ENCODE measurements at places on chromosomes 7 and 10. TPM values are rescaled to one million over a fixed set of nuclear protein-coding genes. Genes with fewer than 3 reads are reported as not detected.

Gene SLC16A9
- not detected for polyA plus RNA-seq

DNA sequence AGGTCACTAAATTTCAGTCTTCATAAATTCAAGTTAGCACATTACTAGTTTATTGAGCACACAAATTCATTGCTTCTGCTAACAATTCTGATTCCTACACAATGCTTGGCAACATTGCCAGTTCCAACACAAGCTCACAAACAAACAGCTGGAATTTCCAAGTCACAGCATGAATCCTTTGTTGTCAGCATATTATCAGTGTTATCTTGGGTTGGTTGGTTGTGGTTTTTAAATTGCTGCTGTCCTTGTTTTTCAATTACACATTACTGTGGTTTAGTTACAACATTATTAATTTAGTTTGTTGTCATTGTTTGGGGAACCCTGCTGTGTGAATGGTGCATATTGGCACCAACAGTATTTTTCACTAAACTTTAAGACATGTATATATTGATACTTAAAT lies 86.0 kb upstream of the ARID5B start:
- no peak for DNase-seq

Gene FBXO24
- polyA plus RNA-seq = 2.0 TPM

Gene PTTG1IP2
- not detected for polyA plus RNA-seq

Gene COL13A1
- not detected for polyA plus RNA-seq

Gene IFIT2
- 4.4 TPM for polyA plus RNA-seq

DNA sequence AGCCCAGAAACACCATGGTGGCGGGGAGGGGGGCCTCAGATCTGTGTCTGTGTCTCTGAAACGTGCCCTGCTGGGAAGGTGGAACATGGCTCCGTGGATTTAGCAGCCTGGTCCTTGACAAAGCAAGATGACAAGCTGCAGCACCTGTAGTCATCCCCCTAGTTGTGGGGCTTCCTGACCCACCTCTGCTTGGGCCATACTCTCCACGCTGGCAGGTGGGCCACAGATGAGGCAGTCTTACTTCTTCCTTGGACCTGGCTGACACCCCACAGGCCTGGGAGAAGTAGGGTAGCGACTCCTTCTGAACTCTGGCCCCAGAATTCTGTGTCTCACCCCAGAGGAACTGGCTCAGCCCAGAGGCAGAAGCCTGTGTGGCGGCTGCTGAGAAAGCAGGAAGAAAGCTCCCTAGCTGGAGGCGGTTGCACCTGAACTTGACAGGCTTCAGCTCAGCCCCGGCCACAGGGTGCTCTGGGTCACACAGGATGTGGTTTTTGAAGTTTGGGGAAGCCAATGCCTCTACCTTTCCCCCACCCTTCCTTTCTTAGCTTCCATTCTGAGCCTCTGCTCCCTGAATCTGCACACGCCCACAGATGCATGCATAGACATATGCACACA lies 113.9 kb downstream of the ABLIM1 start:
- DNase-seq = peak; percentile 69

DNA sequence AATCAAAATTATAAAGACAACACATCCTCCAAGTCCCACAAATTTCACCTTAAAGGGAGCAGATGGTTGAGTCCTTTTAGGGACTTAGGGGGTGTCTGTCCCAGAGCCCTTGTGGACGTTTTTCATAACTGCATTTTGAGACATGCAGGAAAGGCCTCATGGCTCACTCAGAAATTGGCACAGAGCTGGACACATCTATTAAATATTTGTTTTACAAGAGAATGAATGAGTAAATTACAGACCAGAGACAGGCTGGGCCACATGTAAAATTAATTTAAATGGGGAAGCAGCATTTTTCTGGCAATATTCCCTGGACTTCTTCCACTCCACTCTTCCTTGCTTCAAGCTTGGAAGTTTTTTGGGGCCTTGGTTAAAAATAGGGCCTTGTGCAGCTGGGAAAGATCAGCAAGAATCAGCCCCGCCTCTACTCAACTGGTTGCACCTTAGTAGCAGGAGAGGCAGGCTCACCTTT lies 20.0 kb downstream of the LAMB1 start:
- DNase-seq = no peak

Gene CYP2C19
- polyA plus RNA-seq = not detected

DNA sequence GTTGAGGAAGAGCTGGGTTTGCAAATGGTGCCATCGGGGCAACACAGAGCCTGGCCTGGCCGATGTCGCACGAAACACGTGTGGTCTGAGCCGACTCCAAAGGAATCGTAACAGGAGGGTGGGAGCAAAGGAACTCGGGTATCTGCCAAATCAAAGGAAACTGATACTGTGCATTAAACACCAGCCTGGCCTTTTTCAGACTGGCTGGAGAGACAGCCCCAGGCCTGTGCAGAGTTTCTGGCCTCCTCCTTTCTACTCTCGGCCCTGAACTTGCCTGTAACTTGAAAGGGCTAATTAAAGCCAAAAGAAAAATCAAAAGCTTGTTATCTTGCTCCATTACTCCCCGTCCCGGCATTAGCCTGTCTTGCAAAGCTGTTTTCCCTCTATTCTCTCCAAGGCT lies 71.4 kb downstream of the PLXNA4 start:
- no peak for DNase-seq

DNA sequence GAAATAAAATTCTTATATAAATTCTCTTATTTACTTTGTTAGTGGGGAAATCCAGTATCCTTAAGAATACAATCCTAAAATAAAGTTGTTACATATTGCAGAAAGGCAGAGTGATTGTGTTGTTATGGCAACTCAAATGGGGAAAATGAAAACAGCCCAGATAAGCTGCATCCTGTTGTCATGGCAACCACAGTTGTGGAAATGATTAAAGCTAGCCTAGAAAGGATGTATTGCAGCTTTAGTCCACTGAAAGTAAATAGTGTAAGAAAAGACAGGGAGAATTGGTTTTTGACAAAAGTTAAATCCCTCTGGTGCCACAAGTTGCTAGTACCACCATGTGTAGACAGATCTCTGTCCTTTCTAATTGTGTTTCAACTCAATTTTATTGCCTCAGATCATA lies 43.2 kb downstream of the BTRC start:
- peak; percentile 44 for DNase-seq

Gene ASAH2
- polyA plus RNA-seq = 0.43 TPM

DNA sequence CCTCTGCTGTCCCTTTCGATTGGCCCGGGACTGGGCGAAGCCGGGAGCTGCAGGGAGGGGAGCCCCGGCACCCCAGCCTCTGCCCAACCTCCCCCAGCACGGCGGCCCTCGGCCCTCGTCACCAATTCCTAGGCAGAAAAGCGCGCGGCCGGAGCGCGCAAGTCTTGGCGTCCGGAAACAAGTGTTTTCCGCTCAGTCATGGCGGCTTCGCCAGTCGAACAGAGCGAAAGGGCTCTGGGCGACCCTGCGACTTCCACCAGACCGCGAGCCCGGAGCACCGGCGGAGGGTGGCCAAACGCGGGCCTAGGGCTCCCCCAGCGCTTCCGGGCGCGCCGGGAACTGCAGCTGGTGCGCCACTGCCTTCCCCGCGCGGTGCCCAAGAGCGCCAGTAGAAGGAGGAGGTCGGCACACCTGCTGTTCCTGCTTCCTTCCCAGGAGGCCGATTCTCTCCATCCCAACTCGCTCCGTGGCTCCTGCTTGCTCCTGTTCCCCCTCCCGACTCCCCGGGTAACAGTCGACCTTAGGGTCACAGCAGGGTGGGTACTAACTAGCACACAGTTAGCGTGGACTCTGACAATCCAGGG lies 729.9 kb downstream of the ZWINT start:
- no peak for DNase-seq

DNA sequence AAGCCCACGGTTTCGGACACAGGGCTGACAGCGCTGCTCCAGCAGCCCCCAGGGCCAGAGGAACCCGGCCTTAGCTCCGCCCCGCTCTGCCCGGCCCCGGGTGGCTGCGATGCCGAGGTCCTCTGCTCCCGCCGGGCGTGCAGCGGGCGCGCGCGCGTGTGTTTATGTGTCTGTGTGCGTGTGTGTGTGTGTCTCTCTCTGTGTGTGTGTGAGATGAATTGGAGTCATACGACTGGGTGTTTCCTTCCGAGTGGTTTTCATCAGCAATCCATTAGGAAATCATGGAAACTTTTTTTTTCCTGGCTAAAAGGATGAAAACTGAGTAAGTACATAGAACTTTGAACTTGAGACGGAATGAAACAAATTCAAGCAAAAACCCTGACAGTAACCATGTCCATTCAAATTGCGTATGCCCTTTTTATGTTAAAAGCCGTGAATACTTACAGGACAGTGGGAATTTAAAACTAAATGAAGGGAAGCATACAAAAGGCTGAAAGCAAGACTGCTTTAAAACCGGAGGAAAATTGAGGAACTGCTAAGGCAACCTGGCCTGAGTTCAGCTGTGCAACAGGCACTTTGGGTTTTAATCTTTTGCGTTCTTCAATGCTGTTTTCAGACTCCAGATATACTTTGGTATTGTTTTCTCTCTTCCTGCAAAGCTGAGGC lies at the start of gene CPED1:
Gene CPED1 (plus strand): TSS at position 121 of the 666 bp plus-strand sequence. CDS start 911 bp downstream, outside the sequence.
- DNase-seq = peak; percentile 15

Gene TMEM273
- polyA plus RNA-seq = 0.26 TPM

DNA sequence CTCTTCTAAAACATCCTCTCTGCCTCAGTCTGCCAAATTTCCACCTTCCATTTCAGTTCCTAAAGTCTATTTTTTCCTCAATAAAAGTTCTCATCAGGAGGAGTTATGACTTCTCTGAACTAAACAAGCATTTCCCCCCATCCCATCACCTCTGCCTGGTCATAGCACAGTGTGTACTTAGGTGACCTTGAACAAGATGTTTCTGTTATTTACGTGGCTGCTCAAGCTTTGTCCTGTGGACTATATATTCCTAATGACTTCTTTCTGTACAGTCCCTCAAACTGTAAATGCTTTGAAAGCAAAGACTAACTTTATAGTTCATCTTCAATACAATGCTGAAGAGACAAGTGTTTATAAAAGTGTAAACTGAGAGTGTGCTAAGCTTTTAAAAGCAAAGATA lies 166.9 kb downstream of the CPEB3 start:
- DNase-seq = no peak

- no peak for DNase-seq
Observed at GRCh38 chr7:12727455-12728191, 40.2 kb downstream of the ARL4A start.

DNA sequence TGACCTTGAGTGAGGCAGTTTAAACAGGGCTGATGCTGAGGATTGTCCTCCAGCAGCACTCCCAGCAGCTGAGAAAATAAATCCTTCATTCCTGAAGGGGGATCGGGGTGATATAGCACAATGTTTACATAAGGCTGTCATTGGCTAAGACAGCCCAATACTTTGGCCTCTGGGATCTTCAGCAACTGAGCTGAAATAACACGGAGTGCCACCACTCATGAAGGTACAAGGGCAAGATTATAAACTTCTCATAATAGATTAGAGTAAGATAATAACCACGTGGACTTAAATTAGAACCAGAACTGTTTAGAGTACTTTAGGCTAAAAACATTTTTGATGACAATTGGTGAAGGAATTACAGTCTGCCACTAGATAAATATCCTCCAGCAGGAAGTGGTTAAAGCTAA lies 70.0 kb upstream of the PAPSS2 start:
- no peak for DNase-seq

GRCh38 chr7:45215601-45216062 lies 58.0 kb downstream of the RAMP3 start:
- no peak for DNase-seq

- DNase-seq = no peak
Observed at GRCh38 chr10:10910634-10911033, 107.0 kb upstream of the CELF2 start.

GRCh38 chr7:144531181-144531580 lies 127.7 kb upstream of the NOBOX start:
- DNase-seq = no peak

DNA sequence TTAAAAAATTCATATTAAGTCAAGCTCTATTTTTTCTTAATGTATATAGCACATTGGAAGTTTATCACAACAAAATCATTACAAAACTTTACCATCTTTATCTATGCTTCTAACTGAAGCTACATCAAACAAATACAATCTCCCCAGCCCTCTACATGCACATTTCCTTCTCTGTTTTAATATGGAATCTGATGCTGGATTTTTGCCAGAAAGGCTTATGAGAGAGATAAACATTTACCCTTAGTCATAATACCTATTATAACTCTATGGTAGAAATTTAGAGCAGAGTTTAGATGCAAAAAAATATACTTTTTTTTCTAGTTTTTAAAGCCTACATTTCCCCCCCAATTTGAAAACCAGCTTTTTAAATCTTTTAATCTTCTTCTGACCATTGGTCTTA lies 1198.6 kb downstream of the GATA3 start:
- no peak for DNase-seq

Gene STRIP2
- not detected for polyA plus RNA-seq

DNA sequence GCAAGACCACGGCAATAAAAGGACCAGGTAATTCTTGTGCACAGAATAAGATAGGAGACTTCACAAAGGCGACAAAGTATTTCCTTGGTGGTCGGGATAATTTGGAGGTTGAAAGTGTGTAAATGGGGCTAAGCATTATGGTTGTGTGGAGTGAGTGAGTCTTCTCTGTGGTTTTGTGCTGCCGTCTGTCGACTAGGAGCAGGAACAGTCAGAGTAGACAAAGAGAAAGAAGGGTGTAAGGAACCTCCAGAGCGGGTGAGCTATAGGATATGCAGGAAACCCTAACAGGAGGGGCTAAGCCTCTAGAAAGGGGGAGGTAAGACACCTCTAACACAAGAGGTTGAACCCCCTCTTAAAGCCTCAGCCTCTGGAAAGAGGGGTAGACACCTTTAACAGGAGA lies 201.6 kb downstream of the SH2D4B start:
- DNase-seq = no peak

Gene IGFBP3
- 0.45 TPM for polyA plus RNA-seq

Gene HYCC1
- 14.9 TPM for polyA plus RNA-seq
